Stimulated activated CD8-positive, alpha-beta memory T cell treated with anti-CD3 and anti-CD28 coated beads, Interleukin-15, amount 100 ng/mL, for 48 hours (primary cell): ENCODE measurements at places on chromosomes 2 and 18.

- DNase-seq = no peak
Observed at GRCh38 chr18:51260118-51260517, 62.6 kb upstream of the MEX3C start.

DNA sequence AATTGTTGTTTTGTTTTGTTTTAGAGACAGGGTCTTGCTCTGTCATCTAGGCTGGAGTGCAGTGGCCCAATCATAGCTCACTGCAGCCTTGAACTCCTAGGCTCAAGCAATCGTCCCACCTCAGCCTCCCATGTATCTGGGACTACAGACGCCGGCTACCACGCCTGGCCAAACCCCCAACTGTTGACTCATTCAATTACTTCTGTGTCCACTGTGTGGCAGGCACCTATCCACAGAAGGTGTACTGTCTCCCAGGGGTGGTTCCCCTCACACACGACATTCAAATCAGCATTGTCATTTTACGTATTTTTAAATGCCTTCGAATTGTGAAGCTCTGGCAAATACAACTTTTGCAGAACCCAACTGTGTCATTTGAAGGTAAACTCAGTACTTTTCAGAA, 188.0 kb upstream of the REV1 start:
- DNase-seq = no peak

- DNase-seq = peak; percentile 2
Observed at GRCh38 chr2:170235860-170236679, 58.1 kb downstream of the MYO3B start.

DNA sequence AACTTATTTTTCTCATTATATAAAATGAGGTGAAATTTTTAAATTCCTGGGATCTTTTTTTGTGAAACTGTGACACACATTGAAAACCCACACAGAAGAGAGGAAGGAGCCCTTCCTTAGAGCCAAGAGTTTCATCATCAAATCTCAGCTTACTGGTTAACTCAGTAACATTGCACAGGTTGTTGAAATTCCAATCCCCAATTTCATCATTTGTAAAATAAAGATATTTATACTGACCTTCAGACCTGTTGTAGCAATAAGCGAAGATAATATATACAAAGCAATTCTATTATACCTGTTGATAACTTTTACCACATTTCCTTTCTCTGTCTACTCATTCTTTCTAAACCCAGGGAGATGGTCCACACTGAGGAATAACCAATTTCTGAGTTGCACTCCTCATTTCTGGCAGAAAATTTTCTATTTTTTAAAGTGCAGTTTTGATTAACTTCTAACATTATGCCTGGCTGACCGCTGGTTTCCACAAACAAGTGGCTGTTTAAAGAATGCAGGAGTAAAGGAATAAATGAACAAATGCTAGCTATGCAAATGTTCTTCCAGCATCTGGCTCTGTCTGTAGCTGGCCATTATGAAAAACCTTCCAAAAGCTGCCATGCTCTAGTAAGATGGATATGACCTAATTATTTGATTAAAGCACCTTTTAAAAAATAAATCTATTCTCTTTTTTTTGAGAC, 105.7 kb upstream of the LINC00305 start:
- DNase-seq = no peak

GRCh38 chr18:61432590-61432989, 99.4 kb downstream of the CDH20 start:
- no peak for DNase-seq

- no peak for DNase-seq
Observed at GRCh38 chr2:155442088-155442487, 743.6 kb downstream of the KCNJ3 start.

DNA sequence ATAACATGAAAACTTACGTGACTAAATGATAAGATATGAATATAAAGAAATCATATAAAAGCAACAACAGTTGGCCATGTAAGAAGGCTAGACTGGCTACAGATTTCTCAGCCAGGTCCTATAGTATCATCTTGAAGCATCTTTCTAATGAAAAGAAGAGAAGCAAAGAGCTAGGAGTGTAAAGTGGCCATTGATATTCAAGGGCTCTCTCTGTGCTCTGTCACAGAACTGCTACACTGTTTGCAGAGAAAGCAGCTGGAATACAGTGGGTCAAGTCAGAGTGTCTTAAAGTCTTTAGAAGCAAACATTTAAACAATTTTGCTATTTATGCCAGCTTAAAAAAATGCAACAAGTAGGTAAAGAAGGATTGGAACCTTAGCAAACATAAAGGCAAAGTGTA, 118.8 kb downstream of the SCN9A start:
- DNase-seq = no peak

- DNase-seq = no peak
Observed at GRCh38 chr2:72579591-72580180, 246.1 kb downstream of the EXOC6B start.

DNA sequence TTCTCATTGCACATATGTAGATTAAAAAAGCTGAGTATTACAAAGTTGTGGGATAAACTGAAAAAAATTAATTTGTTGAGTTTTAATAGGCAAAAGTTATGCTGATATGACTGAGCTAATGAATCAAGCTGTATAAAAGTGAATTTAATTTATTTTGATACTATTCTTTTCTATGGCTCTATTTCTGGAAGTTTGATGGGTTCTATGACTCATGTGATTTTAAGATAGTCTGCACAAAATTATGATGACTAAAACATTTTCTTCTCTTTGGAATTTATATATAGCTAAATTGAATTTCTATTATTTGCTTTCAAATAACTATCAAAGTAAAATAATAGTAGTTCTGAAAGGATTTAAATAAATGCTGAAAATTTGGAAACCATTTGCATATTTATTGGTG, 71.0 kb upstream of the MMADHC start:
- no peak for DNase-seq

- DNase-seq = no peak
Observed at GRCh38 chr2:132009874-132010521, 151.8 kb downstream of the ANKRD30BL start.

- DNase-seq = no peak
Observed at GRCh38 chr18:46764586-46764985, 7.7 kb upstream of the ST8SIA5 start.
